ENCODE measurements at places on chromosomes 5 and 9.

DNA sequence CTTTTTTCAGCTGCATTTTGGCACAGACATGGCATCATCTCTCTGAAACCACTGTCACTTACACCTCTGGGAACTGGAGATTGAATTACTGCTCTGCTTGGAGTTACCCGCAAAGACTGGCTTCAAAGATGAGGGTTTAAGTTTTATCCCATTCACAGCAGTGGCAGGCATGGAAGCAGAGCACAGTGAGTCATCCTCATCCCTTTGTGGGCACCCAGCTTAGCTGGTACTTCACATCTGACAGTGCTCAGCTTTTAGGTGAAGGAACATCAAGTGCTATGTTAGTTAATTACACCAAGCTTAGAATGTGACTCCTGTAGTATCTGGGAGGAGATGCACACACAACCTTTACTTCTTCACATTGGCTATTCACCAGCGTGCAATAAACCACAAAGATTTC lies 24.8 kb upstream of the ALDH1A1 start:
- no peak for DNase-seq

GRCh38 chr9:72129271-72130156 lies 19.7 kb upstream of the GDA start:
- no peak for DNase-seq

DNA sequence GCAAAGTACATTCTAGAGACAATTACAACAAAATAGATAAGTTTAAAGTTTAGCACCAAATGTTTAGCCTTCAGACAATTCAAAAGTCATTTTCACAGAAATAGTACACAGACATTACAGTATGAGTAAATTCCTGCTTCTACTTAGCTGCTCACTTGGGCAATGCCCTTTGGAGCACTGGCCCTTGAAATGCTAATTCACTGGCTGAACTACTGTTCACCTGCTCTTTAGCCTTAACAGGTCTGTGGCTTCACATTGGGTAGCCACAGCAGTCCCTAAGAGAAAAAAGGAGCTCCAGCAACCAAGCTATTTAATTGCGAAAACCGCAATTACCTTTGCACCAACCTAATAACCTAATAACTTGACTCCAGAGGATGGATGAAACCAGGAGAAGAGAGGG lies 916.2 kb upstream of the DMAC1 start:
- DNase-seq, result no peak

DNA sequence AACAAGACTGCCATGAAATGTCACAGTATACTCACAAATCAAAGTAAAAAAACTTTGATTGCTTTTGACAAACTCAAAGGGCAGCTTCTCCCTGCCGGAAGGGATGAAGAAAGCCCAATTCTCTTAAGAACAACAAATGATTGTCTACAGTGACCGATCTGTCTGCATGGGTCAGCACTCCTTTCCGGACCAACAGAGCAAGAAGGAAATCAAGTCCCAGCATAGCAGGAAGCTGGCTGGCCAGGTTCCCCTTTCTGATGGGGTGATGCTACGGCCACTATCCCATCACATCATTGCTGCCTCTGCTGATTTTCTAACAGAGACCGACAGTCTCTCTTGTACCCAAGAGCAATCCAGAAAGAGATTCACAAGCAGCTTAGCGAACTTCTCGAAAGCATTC lies 692 bp downstream of the C1QTNF3 start:
- no peak for DNase-seq

GRCh38 chr5:149552553-149553160 lies 1.4 kb upstream of the CSNK1A1 start:
- no peak for DNase-seq
